ENCODE measurements at places on chromosomes 11 and 22. TPM values are rescaled to one million over a fixed set of nuclear protein-coding genes. Genes with fewer than 3 reads are reported as not detected.

GRCh38 chr11:118956094-118956846 lies at the start of gene UPK2:
UPK2 (plus strand) TSS chr11:118956298; CDS start chr11:118956351, 53 bp downstream.
- DNase-seq: peak; percentile 89
- peaks cover 2% of the 10 kb centered on the region for H3K4me1 ChIP-seq
- no peak within 1 kb of the TSS for H3K4me3 ChIP-seq
- H3K27me3 ChIP-seq: no peaks in the 10 kb centered on the region
- no peaks in the 10 kb centered on the region for H3K36me3 ChIP-seq

The APOC3 gene
- total RNA-seq: not detected

The SLC22A8 gene
- not detected for total RNA-seq

- no peak overlapping the region for H3K27ac ChIP-seq
- no peak overlapping the region for H3K4me3 ChIP-seq
- no peaks in the 10 kb centered on the region for H3K27me3 ChIP-seq
- no peaks in the 10 kb centered on the region for H3K36me3 ChIP-seq
Measured at GRCh38 chr11:28674433-28675103, 566.4 kb downstream of the METTL15 start.

The CYP2D6 gene
- total RNA-seq: not detected

- H3K27ac ChIP-seq: no peak overlapping the region
- H3K4me3 ChIP-seq: no peak overlapping the region
- H3K36me3 ChIP-seq: no peaks in the 10 kb centered on the region
- no peaks in the 10 kb centered on the region for H3K27me3 ChIP-seq
Measured at GRCh38 chr11:41118521-41118920, 340.9 kb downstream of the LRRC4C start.

The TMEM191B gene
- not detected for total RNA-seq

- H3K36me3 ChIP-seq: no peaks in the 10 kb centered on the region
- H3K27ac ChIP-seq: no peak overlapping the region
- DNase-seq: no peak
- H3K27me3 ChIP-seq: no peaks in the 10 kb centered on the region
Measured at GRCh38 chr22:31235081-31235480, 23.0 kb downstream of the LIMK2 start.

DNA sequence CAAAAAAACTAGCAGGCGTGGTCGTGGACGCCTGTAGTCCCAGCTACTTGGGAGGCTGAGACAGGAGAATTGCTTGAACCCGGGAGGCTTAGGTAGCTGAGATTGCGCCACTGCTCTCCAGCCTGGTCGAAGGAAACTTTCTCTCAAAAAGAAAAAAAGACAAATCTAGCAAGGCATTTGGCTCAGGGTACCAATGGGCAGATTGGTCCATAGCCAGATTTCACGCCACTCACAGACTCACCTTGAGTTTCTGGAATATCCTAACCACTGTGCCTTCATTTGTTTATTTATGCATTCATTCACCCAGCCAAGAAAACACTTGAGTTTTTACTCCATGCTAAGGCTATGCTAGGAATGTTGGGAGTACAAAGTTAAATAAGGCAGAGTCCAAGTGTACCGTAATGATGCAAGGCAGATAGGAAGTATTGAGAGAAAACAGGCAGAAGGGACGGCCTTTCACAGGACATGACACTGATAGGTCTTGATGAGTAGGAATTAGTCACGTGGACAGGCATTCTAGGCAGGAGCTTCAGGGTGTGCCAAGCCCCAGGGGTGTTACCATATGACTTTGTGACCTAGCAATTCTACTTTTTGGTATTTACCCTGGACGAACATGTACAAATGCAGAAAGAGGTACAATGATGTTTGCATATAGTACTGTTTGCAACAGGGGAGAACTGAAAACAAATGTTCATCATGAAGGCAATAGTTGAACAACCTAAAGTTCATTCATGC lies 3.0 kb upstream of the PACSIN3 start:
- no peak overlapping the region for H3K27ac ChIP-seq
- DNase-seq: no peak
- H3K4me1 ChIP-seq: peaks cover 44% of the 10 kb centered on the region
- no peak overlapping the region for H3K4me3 ChIP-seq
- no peaks in the 10 kb centered on the region for H3K27me3 ChIP-seq
- no peaks in the 10 kb centered on the region for H3K36me3 ChIP-seq

- no peaks in the 10 kb centered on the region for H3K36me3 ChIP-seq
- H3K4me3 ChIP-seq: no peak overlapping the region
- H3K27ac ChIP-seq: no peak overlapping the region
- no peaks in the 10 kb centered on the region for H3K27me3 ChIP-seq
Measured at GRCh38 chr11:88454881-88455280, 117.3 kb upstream of the CTSC start.

The ELF5 gene
- not detected for total RNA-seq

DNA sequence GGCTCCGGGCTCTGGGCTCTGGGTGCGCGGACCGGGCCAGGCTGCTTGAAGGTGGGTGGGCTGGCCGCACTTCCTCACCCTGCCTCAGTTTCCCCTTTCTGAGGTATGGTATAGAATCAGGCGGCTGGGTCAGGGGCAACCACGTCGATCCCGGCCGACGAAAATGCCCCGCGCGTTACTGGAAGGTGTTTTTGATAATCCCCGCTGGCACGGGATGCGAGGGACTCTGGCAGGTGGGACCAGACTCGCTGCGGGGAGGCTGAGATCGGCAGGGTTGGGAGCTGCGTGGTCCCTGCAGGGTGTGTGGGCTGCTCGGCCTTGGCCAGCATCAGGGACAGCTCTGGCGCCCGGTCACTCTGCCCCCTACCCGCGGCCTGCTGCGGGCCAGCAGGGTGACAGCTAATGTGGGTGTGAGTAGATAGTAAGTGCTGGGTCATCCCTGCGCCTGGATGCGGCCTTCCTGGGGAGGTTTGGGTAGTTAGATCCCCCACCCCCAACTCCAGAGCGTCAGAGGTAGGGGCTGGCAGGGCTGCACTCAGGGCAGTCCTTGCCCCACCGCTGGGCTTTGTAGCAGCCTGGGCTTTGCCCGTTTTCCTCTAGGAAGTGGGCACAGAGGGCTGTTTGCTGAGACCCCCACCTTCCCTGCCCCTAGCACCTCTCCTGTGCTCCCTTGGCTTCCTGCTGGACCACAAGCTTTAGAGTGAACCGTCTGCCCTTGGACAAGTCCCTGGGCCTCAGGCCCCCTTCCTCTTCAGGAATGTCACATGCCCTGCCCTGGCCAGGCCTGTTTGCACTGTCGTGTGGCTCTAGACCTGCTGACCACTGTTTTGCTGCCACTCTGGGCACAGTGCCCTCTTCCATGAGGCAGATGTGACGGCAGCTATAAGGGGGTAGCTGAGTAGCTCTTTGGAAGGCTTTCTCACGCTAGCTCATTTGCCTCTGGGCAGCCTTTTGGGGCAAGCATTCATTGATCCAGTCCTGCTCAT lies 579 bp downstream of the TANGO2 start:
- H3K4me3 ChIP-seq: peak overlapping the region; percentile 99
- peak; percentile 82 for DNase-seq
- H3K27ac ChIP-seq: peak overlapping the region; percentile 99
- H3K4me1 ChIP-seq: peaks cover 48% of the 10 kb centered on the region

The CLDN5 gene
- 44.3 TPM for total RNA-seq

DNA sequence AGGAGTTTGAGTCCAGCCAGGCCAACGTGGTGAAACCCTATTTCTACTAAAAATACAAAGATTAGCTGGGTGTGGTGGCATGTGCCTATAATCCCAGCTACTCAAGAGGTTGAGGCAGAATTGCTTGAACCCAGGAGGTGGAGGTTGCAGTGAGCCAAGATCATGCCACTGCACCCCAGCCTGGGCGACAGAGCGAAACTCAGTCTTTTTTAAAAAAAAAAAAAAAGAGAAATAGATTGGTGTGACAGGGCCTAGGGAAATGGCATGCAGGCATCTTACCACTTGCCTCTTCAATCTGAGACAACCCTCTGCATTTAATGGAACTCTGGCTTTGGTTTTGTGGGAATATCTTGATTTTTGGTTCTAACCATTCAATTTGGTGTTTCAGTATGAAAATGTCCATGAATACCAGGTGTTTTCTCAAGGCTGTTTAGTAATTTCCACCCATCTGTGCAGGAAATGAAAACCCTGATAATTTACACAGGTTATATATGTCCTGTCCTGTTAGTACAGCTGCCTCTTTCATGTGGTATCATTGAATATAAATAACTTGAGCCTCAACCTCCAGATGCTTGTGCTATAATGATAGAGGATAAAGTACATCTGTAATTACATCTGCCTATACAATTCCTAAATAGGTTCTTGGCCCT lies 8.4 kb downstream of the XBP1 start:
- no peak overlapping the region for H3K4me3 ChIP-seq
- DNase-seq: no peak
- H3K27ac ChIP-seq: no peak overlapping the region
- H3K4me1 ChIP-seq: no peaks in the 10 kb centered on the region

The KDELR3 gene
- 8.0 TPM for total RNA-seq

The KCNQ1 gene
- 25.1 TPM for total RNA-seq

DNA sequence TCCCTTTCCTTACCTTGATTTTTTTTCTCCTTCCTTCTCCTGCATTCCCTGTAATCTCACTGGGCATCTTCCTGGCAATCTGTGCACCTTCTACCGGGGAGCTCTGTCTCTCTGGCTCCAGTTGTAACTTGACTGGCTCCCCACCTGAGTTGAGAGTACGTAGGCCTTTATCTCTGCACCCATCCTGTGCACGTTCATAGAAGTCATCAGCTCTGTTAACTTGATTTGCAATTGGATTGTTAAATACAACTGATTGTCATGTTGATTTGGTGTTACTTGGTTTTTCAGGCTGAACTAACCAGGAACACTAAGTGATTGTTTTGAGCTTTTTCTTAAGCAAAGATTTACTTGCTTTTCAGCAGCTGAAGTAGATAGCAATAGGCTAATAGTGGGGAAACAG lies 11.8 kb downstream of the SWAP70 start:
- no peak overlapping the region for H3K4me3 ChIP-seq
- H3K36me3 ChIP-seq: no peaks in the 10 kb centered on the region
- H3K27ac ChIP-seq: no peak overlapping the region
- H3K4me1 ChIP-seq: no peaks in the 10 kb centered on the region
- no peaks in the 10 kb centered on the region for H3K27me3 ChIP-seq

GRCh38 chr11:33211153-33211552 lies 46.0 kb upstream of the HIPK3 start:
- H3K27ac ChIP-seq: no peak overlapping the region
- H3K4me3 ChIP-seq: no peak overlapping the region
- no peaks in the 10 kb centered on the region for H3K4me1 ChIP-seq
- DNase-seq: no peak
- H3K36me3 ChIP-seq: no peaks in the 10 kb centered on the region
- H3K27me3 ChIP-seq: no peaks in the 10 kb centered on the region

The ACP2 gene
- 45.2 TPM for total RNA-seq

The PCNX3 gene
- total RNA-seq: 21.8 TPM

DNA sequence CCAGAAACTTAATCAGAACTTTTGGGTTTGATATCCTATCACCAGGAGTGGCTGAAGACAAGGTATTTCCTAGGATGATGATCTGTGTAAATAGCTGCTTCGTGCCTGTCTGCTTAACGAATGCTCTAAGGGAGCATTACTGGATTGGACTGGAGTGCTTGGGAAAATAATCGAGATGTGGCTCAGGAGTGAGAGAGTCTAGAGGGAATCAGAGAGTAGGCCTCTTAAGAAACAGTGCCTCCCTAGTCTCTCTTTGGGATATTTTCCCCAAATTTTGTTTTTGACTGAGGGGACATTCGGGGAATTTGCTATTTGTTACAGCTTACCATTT lies 2.5 kb downstream of the MAML2 start:
- peak overlapping the region; percentile 83 for H3K27ac ChIP-seq
- DNase-seq: no peak
- no peaks in the 10 kb centered on the region for H3K36me3 ChIP-seq
- H3K4me3 ChIP-seq: peak overlapping the region; percentile 69
- no peaks in the 10 kb centered on the region for H3K27me3 ChIP-seq

- H3K4me1 ChIP-seq: no peaks in the 10 kb centered on the region
- no peaks in the 10 kb centered on the region for H3K36me3 ChIP-seq
- H3K27me3 ChIP-seq: no peaks in the 10 kb centered on the region
- H3K4me3 ChIP-seq: no peak overlapping the region
Measured at GRCh38 chr11:106495046-106495445, 417.6 kb downstream of the AASDHPPT start.

DNA sequence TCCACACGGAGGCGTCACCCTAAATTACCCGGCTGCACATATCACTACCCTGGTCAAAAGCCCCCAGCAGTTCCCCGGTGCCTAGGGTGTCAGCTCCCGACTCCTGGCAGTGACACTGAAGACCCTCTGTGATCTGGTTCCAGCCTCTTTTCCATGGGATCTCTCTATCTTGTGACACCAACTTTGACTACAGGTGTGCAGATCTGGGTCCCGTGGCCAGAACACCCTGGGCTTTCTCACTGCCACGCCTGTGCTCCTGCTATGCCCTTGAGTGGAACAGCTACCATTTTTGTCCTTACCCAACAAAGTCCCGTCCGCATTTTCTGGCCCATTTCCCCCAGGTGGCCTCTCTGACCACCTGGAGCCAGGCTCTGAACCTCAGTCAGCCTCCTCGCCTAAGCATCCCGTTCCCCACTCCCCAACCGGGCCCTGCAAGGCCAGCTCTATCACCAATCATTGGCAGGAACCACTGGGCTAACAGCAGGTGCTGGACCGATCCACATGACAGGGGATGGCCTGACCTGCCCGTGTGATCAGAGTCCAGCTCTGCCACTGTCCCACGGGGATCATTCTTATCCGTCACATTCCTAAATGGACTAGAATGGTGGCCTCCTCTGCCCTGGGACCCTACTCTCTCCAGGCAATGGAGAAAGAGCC lies 20.7 kb upstream of the CBX7 start:
- no peaks in the 10 kb centered on the region for H3K4me1 ChIP-seq
- no peak overlapping the region for H3K4me3 ChIP-seq
- DNase-seq: no peak
- peak overlapping the region; percentile 83 for H3K27ac ChIP-seq
- no peaks in the 10 kb centered on the region for H3K27me3 ChIP-seq
- no peaks in the 10 kb centered on the region for H3K36me3 ChIP-seq

The PDGFD gene
- 14.4 TPM for total RNA-seq

DNA sequence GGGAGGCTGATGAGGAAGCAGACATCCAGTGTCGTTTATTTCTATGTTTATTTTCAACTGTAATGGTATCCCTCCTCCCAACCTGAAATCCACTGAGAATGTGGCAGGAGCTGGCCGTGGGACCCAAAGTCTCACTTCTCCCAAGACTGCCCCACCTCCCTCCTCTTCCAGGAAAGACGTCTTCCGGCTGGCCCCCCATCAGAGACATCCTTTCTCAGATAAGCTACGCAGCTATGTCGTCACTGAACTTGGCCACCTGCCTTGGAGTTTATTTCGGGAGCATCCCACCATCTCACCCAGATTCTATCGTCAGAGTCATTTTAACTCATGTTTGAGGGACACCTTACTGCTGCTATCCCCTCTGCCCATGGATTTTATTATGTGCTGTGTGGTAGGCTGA lies 13.9 kb downstream of the TMEM184B start:
- peaks cover 8% of the 10 kb centered on the region for H3K36me3 ChIP-seq
- no peaks in the 10 kb centered on the region for H3K4me1 ChIP-seq
- no peaks in the 10 kb centered on the region for H3K27me3 ChIP-seq
- peak overlapping the region; percentile 86 for H3K27ac ChIP-seq

The RTN4RL2 gene
- total RNA-seq: 1.3 TPM
